ENCODE measurements at places on chromosomes 3 and 15.

- DNase-seq, result no peak
These were observed 1090.9 kb downstream of the TBL1XR1 start for GRCh38 chr3:176106380-176106779.

DNA sequence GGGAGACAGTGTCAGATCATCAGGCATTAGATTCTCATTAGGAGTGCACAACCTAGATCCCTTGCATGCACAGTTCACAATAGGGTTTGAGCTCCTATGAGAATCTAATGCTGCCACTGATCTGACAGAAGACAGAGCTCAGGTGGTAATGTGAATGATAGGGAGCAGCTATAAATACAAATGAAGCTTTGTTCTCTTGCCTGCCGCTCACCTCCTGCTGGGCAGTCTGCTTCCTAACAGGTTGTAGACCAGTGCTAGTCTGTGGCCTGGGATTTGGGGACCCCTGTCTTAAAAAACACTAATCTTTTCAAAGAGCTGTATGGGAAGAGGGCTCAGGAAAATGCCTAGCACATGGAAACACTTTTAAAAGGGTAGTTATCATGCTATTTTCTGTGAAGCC lies 50.9 kb upstream of the PARP14 start:
- DNase-seq, result no peak

DNA sequence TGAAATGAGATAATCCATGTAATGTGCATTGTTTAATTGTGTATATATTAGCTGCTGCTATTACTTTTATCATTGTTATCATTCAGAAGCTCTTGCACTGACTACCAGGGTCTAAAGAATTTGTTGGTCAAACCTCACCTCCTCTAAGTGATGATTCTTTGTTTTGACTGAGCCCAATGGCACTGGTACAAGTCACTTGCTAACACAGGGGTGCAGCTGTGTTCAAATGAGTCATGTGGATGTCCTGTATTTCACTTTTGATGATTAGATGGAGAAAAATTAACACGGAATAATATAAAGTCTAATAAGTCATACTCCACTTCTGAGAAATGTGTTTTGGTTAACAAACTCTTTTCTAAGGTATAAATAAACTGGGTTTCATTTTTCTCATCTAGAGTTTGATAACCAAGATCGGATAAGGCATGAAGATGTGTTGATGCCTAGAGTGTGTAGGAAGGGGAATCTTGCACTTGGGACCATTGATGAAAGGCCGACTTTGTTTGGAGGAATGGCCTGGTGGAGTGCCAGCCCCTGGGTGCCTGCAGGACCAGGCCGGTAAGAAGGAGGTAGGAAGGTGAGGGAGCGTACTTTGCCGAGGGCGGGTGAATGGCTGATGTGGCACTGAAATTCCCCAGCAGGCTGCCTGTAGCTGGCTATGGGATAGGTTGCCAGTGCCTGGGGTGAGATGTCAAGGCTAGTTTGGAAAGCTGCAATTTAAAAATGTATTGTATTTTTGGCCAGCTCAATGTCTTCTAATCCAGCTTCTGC lies 244.7 kb upstream of the ZPLD1 start:
- DNase-seq, result no peak

- DNase-seq, result no peak
These were observed 412 bp downstream of the SLC41A3 start for GRCh38 chr3:126083511-126083912.

DNA sequence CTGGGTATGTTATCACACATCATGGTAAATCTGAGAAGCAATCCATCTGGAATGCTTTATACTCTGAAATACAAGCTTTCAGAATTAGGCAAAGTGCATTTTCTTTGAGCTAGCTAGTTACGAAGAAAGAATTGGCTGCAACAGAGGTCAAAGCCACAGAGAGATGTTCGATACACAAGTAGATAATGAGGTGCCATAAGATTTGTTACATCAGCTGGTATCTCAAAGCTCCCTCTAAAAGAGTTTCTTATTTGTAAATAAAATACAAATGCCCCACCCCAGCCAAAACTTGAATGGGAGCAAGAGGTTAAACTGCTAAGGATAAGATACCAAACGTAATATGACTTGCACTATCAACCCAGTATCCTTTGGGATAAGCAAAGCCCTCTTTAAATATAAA lies 84.0 kb upstream of the SLCO3A1 start:
- no peak for DNase-seq

- DNase-seq, result no peak
These were observed 18.4 kb downstream of the CLDN1 start for GRCh38 chr3:190303884-190304283.

GRCh38 chr3:67578416-67578815 lies 76.0 kb downstream of the SUCLG2 start:
- no peak for DNase-seq

DNA sequence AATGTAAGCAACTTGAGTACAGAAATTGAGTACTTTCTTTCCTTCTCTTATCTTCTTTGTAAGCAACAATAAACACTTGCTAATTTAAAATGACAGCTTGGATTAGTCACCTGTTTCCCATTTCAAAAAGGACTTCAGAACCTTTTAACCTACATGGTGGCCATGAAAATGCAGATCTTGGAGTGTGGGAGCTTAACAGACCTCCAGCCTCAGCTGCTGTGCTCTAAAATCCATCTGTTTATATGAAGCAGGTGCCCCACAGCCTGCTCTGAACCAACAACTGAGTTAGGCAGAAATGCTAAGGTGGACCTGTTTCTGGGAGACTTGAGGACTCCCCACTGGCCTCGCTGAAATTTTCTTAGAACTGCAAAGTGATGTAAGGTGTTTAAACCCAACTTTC lies 91.1 kb upstream of the TNIK start:
- DNase-seq, result no peak

GRCh38 chr3:4528819-4529600 lies 35.9 kb downstream of the ITPR1 start:
- DNase-seq, result no peak

GRCh38 chr15:26620528-26621458 lies 152.1 kb downstream of the GABRB3 start:
- no peak for DNase-seq

- DNase-seq, result no peak
These were observed 187.9 kb downstream of the UBE2E2 start for GRCh38 chr3:23390989-23391553.

- DNase-seq, result no peak
These were observed 3.5 kb upstream of the CPNE4 start for GRCh38 chr3:132038198-132038825.

- DNase-seq, result no peak
These were observed 167.1 kb downstream of the NFKBIZ start for GRCh38 chr3:102016417-102016816.

DNA sequence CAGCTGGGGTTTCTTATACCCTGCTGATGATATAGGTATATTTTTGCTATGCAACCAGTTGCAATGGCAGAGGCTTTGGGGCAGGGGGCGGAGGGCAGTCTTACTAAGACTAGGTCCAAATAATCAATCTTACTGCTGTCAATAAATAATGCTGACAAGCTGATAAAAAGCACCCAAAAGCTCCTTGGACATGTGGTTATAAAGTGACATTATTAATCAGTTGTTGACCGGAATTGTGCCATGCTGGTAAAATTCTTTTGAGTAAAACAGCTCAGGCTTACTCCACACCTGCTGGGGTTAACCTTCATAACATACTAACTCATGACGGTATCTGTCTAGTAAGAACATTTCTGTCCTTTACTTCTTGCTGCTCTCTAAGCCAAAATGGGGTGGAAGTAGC lies 101.9 kb downstream of the CHST2 start:
- DNase-seq, result no peak

GRCh38 chr15:77826006-77826695 lies 193.4 kb upstream of the LINGO1 start:
- no peak for DNase-seq

GRCh38 chr3:98780343-98780742 lies 17.2 kb downstream of the ST3GAL6 start:
- no peak for DNase-seq

GRCh38 chr15:83943849-83944404 lies 290.0 kb downstream of the ADAMTSL3 start:
- no peak for DNase-seq

- DNase-seq, result no peak
These were observed 1076.8 kb downstream of the TBL1XR1 start for GRCh38 chr3:176120507-176120906.

DNA sequence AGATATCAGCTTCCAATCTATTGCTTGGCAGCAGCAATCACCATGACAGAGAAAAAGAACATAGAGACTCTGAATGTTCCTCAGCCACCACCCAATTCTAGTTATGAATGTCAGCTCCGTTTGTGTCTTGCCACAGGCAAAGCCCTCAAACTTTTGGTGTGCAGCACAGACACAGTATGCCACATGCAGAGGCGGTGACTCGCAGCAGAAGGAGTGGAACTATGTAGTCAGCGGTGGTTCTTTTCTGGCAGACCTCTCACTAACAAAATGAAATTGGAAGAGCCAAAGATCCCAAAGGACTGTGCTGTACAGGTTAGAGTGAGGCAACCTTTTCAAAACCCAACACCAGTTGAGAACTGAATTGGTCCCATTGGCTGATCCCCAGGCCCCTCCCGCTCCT lies 220.9 kb downstream of the SLC9A9 start:
- no peak for DNase-seq

- DNase-seq, result no peak
These were observed 12.1 kb upstream of the PRR23E start for GRCh38 chr3:127180859-127181258.

- DNase-seq, result no peak
These were observed 82.0 kb downstream of the CHCHD4 start for GRCh38 chr3:14042680-14043079.

- DNase-seq, result no peak
These were observed 1.3 kb upstream of the CBLB start for GRCh38 chr3:105869861-105870755.

DNA sequence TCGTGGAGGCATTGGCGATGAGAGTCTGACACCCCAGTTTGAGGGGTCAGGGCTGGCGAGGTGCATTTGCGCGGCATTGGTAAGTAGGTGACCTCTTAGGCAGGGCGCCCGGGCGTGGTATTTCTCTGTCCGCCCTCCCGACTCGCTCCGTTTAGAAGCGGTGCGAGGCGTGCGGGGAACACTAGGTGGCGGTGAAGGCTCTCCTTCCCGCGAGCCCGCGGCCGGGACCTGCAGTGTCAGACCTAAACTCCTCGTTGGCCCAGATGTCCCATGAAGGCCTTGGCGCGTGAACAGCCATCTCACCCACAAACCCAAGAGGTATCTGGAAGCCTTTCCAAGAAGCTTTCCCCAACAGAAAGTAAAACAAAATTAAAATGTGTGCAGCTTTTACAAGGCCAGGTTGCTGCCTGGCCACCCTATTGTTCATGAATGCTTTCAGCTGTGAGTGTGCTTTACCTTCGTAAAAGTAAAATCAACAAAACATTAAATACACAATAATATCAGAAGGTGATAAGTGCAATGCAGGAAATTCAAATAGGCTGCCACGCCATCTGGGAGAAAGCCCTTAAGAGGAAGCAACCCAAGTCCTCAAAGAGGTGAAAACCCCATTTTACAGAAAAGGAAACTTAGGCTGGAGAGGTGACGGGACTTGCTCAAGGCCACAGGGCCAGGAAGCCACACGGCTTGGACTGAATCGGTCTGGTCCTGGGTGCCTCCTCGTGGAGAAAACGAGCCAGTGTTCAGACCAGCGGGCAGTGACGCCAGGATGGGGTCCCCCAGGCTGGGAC lies 120.3 kb downstream of the ETFA start:
- peak; percentile 43 for DNase-seq

DNA sequence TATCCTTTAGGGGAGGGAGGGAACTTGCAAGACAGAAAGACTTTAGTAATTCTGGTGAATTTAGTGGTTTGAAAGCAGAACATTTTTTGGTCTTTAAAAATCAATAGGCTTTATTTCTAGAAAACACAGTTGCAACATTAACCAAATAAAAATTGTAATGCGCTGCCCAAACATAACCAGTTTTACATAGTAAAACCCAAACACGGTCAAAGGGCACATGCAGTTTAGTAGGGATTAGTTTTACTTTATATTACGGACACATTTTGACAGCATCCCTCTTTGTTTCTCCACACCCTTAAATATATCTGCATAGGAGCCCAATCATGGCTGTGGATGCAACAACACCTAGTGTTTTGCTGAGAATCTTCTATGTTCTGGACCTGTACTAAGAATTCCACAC lies 156.7 kb downstream of the NR2F2 start:
- no peak for DNase-seq

DNA sequence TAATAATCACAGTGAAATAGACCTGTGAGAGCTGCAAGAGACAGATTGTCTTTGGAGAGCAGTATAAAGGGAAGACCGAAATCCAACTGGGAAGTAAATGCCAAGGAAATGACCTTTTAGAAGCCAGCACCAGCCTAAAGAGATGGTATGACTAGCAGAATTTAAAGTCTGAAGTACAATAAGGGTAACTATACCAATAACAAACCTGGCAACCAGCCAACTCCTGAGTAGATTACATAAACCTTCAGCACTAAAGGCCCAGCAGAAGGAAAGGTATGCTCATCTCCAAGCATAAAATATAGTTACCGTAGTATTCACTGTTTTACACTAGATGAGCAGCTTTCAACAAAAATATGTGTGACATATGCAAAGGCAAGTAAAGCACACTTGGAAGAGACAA lies 155.1 kb upstream of the SATB1 start:
- DNase-seq, result no peak

GRCh38 chr3:111764645-111765091 lies 94.4 kb upstream of the PHLDB2 start:
- DNase-seq, result no peak

- no peak for DNase-seq
These were observed 36.5 kb downstream of the ZDHHC19 start for GRCh38 chr3:196174652-196175051.

DNA sequence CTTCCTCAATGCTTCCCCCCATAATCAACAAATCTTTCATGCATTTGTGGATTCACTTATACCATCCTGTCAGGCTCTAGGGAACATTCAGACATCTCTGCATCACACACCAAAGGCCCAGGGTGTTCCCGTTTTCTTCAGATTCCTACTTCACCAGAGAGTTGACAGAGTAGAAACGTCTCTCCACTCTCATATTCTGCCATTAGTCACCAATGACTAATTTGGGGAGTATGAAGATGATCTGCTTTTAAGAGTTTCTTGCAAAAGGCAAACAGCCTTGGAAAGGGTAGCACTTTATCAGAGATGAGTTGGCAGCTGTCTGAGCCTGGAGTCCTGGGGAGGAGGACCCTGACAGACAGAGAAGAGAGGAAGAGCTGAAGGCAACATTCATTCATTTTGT lies 55.8 kb upstream of the DGKG start:
- no peak for DNase-seq

DNA sequence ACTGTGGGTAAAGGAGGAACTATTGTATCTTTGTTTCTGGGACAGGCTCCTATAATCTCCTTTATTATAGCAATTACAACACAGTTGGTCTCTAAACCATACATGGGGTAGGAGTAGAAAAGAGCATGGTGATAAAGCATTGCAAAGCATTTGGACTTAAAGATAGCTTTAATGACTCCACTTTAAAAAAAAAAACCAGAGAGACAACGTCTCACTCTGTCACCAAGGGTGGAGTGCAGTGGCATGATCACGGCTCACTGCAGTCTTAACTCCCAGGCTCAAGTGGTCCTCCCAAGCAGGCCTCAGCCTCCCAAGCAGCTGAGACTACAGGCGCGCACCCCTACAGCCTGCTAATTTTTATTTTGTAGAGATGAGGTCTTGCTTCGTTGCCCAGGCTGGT lies 68.2 kb downstream of the DENND4A start:
- DNase-seq, result no peak
